ENCODE measurements at places on chromosomes 2 and 18. TPM values are rescaled to one million over a fixed set of nuclear protein-coding genes. Genes with fewer than 3 reads are reported as not detected.

DNA sequence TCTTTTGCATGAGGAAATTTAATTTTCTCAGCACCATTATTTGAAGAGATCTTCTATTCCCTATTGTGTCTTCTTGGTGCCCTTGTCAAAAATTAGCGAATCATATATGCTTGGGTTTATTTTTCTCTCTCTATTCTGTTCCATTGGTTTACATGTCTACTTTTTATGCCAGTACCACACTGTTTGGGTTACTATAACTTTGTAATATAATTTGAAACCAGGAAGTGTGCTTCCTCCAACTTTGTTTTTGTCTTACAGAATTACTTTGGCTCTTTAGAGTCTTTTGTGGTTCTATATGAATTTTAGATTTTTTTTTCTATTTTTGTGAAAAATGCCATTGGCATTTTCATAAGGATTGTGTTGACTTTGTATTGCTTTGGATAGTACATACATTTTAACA lies 17.6 kb downstream of the ALMS1 start:
- H3K27ac ChIP-seq, result no peak overlapping the region
- H3K4me3 ChIP-seq, result no peak overlapping the region
- no peaks in the 10 kb centered on the region for H3K4me1 ChIP-seq
- DNase-seq, result no peak

- H3K4me3 ChIP-seq, result no peak overlapping the region
- no peak for DNase-seq
- H3K4me1 ChIP-seq, result no peaks in the 10 kb centered on the region
Observed at GRCh38 chr18:4986066-4986465, 211.0 kb downstream of the AKAIN1 start.

GRCh38 chr2:236809716-236810115 lies 240.1 kb downstream of the ACKR3 start:
- no peak overlapping the region for H3K4me3 ChIP-seq
- DNase-seq, result no peak

- no peaks in the 10 kb centered on the region for H3K27me3 ChIP-seq
- peaks cover 5% of the 10 kb centered on the region for H3K4me1 ChIP-seq
- no peak for DNase-seq
- no peak overlapping the region for H3K4me3 ChIP-seq
- H3K27ac ChIP-seq, result no peak overlapping the region
Observed at GRCh38 chr2:177767768-177768167, 304.8 kb downstream of the PDE11A start.

DNA sequence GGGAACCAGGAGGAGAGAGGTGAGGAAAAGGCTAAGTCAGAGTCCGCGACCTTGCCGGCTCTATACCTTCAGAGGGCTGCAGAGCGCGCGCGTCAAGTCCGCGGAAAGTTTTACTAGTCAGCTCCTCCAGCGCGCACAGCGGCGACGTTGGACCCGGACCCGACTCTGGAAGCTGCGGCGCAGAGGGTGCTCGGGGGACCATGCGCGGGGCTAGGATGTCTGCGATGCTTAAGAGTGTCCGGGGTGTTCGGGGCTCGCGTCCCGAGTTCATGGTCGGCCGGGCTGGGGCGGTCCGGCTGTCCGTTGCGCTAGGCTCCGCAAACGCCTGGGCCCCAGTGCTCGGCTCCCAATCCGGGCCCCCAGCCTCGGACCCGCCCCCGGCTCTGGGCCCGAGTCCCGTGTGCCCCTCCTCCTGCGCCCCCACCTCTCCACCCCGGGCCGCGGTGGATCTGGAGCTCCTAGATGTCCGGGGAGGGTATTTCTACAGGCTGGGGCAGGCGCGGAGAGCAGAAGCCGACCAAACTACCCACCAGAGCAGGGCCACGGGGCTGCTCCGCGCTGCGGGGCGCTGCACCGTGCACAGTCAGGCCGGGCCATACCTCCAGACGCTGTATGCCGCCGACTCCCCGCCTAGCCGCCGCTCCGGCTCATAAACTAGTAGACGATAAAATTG lies at the start of gene LBX2:
TSS of gene LBX2 (minus strand) at position 337 of the 673 bp plus-strand sequence. CDS start at position 271, 66 bp downstream.
- H3K36me3 ChIP-seq, result no peaks in the 10 kb centered on the region
- no peak within 1 kb of the TSS for H3K4me3 ChIP-seq
- peaks cover 20% of the 10 kb centered on the region for H3K4me1 ChIP-seq
- H3K27me3 ChIP-seq, result peaks cover 83% of the 10 kb centered on the region
- H3K27ac ChIP-seq, result no peak within 1 kb of the TSS

GRCh38 chr2:29323961-29324360 lies 208.7 kb downstream of the CLIP4 start:
- no peak overlapping the region for H3K4me3 ChIP-seq
- DNase-seq, result no peak
- H3K27ac ChIP-seq, result no peak overlapping the region
- H3K27me3 ChIP-seq, result peaks cover 15% of the 10 kb centered on the region
- no peaks in the 10 kb centered on the region for H3K36me3 ChIP-seq

- H3K4me3 ChIP-seq, result no peak overlapping the region
- H3K27me3 ChIP-seq, result no peaks in the 10 kb centered on the region
- peaks cover 7% of the 10 kb centered on the region for H3K36me3 ChIP-seq
- H3K27ac ChIP-seq, result no peak overlapping the region
- DNase-seq, result no peak
Observed at GRCh38 chr2:99987160-99987559, 155.2 kb downstream of the AFF3 start.

DNA sequence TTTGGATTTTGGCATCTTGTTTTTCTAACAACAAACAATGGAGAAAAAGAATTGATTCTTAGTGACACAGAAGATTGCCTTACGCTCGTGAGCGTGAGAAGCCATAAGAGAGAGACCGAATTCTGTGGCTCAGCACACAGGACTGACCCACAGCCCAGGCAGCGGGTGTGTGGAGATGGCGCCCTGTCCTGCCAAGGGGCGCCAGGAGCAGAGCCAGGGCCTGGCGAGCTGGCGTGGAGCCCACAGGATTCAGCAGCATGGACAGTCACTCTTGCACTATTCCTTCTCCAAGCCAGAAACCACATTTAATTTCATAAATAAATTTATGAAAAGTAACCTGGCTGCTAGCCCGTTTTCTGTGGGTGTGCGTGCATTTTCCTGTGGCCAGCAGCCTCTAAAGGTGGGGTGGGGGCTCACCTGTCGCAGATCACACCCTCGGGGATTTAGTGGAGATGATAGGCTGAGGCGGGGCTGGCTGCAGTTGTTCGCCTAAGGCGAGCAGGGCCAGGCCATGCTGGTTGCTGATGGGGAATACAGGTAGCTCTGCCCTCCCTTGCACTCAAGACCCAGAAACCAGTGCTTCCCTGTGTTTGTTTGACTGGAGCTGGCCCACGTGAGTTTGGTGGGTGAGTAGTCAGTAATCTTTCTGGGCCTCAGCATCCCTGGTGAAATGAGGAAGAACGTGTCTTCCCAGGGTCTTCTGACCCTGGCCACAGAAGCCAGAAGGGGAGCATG lies 46.2 kb downstream of the FAM168B start:
- H3K27ac ChIP-seq, result no peak overlapping the region
- no peaks in the 10 kb centered on the region for H3K27me3 ChIP-seq
- peaks cover 48% of the 10 kb centered on the region for H3K36me3 ChIP-seq
- H3K4me3 ChIP-seq, result no peak overlapping the region

DNA sequence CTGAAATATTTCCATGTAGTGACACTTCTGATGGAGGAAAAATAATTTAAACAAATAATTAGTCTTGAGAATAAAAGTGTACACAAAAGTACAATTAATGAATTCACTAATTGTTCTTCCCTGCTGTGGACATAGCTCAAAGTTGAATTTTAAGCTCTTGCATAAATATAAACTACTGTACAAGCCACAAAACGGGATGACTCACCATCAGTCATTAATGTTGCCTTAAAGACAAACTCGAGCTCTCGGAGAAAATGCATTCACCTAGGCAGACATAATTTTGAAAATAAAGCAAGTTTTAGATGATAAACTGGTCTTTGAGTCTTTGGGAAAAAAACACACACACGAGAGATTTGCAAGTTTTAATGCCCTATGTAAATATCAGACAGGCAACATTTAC lies 436.4 kb downstream of the ZNF521 start:
- no peaks in the 10 kb centered on the region for H3K27me3 ChIP-seq
- no peaks in the 10 kb centered on the region for H3K4me1 ChIP-seq
- no peak for DNase-seq
- no peak overlapping the region for H3K4me3 ChIP-seq
- no peaks in the 10 kb centered on the region for H3K36me3 ChIP-seq

DNA sequence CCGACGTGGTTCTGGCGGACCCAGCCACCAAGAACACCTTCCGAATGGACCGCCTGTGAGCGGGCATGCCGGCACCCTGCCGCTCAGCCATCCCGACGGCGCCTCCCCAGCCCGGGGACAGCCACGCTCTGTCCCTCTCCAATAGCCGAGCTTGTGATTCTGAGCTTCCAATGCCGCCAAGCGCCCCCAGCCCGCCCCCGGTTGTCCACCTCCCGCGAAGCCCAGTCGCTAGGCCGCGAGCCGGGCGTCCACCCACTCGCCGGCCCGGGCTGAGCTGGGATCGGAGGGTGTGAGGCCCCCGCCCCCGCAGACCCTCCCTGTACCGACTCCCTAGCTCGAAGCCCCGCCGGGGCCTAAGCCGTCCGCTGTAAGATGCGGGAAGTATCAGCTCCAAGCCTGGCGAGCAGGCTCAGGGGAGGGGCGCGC lies 1195.1 kb upstream of the CHAC2 start:
- no peaks in the 10 kb centered on the region for H3K4me1 ChIP-seq
- no peak overlapping the region for H3K4me3 ChIP-seq
- no peaks in the 10 kb centered on the region for H3K27me3 ChIP-seq
- no peak for DNase-seq
- no peak overlapping the region for H3K27ac ChIP-seq

- no peak overlapping the region for H3K27ac ChIP-seq
- H3K4me1 ChIP-seq, result no peaks in the 10 kb centered on the region
- no peaks in the 10 kb centered on the region for H3K36me3 ChIP-seq
- no peaks in the 10 kb centered on the region for H3K27me3 ChIP-seq
- H3K4me3 ChIP-seq, result no peak overlapping the region
Observed at GRCh38 chr2:6948677-6949351, 31.6 kb downstream of the RNF144A start.

DNA sequence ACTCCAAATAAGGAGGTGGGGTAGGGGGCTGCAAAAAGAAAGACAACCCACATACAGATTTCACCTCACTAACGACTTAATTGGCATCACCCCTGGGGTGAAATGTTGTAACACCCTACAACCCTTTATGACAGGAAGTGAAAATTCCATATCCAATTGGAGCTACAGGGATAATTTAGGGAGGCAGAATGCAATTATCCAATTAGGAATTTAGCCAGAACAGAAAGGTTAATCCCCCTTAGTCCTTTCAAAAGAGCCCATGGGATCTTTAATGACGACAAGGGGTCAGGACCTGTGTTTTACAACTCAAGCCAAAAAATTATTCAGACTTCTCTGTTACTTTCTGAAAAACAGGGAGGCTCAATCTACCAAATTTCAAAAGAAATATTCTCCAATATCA lies 1027.1 kb downstream of the TMEM182 start:
- no peaks in the 10 kb centered on the region for H3K27me3 ChIP-seq
- H3K36me3 ChIP-seq, result no peaks in the 10 kb centered on the region
- H3K4me1 ChIP-seq, result no peaks in the 10 kb centered on the region
- H3K27ac ChIP-seq, result no peak overlapping the region

- no peaks in the 10 kb centered on the region for H3K27me3 ChIP-seq
- H3K4me1 ChIP-seq, result peaks cover 3% of the 10 kb centered on the region
- no peaks in the 10 kb centered on the region for H3K36me3 ChIP-seq
- H3K27ac ChIP-seq, result no peak overlapping the region
- DNase-seq, result peak; percentile 7
Observed at GRCh38 chr2:225464346-225465025, 65.0 kb downstream of the NYAP2 start.

GRCh38 chr2:183998041-183998796 lies 600.1 kb upstream of the ZNF804A start:
- H3K27ac ChIP-seq, result no peak overlapping the region
- no peaks in the 10 kb centered on the region for H3K4me1 ChIP-seq
- H3K27me3 ChIP-seq, result no peaks in the 10 kb centered on the region
- no peak overlapping the region for H3K4me3 ChIP-seq

DNA sequence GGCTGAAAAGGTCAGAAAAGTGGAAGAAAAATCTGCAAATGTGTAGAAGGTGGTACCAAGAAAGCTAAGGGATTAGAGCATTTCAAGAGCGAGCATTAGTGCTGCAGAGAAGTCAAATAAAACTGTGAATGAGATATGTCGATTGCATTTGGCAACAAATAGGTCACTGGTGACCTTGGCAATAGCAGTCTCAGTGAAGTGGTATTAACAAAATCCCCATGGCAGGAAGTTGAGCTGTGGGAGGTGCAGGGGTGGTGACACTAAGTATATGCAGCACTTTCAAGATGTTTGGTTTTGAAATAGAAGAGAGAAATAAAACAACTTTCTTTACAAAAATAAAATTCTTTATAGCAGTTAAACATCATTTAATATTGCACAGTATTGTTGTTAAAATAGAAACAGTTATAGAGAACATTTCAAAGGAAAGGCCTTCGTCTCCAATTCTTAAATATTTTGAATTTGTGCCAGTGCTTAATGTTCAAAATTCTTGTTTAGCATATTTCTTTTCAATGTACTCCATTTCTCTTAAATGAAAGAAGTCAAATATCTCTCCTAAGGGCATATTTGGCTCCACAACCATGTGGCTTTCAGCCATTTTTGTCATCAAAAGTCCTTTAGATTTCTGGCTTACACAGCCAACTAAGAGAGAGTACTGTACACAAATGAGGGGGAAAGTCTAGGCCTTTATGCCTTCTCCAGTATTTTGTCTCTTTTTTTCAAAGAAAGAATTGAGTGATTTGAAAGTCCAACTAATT lies 443.0 kb upstream of the MMADHC start:
- no peak overlapping the region for H3K4me3 ChIP-seq
- H3K27me3 ChIP-seq, result no peaks in the 10 kb centered on the region
- no peaks in the 10 kb centered on the region for H3K4me1 ChIP-seq
- no peaks in the 10 kb centered on the region for H3K36me3 ChIP-seq

DNA sequence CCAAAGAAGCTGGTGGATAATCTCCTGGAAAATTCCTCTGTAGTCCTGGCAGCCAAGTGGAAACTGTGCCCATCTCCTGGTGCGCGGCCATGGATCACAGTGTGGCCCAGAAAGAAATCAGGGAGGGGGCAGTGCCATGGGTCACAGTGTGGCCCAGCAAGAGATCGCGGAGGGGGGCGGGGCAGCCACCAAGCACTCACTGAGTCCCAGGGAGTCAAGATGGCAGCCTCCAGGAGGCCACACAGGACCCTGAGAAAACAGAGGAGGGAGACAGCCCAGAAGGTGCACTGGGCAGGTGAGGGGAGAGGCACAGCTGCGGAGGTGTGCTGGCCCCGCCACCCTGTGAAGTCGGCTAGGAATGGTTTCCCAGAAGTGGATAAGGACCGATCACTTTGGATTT lies 8.1 kb upstream of the ATP6V1B1 start:
- peaks cover 2% of the 10 kb centered on the region for H3K27me3 ChIP-seq
- H3K4me3 ChIP-seq, result no peak overlapping the region
- no peaks in the 10 kb centered on the region for H3K36me3 ChIP-seq
- H3K27ac ChIP-seq, result no peak overlapping the region
- H3K4me1 ChIP-seq, result no peaks in the 10 kb centered on the region
- DNase-seq, result no peak

GRCh38 chr2:185738679-185739472 lies at the start of gene FSIP2:
TSS of gene FSIP2 (plus strand) at chr2:185738804. CDS start at chr2:185738895, 91 bp downstream.
- no peak within 1 kb of the TSS for H3K4me3 ChIP-seq
- H3K27me3 ChIP-seq, result no peaks in the 10 kb centered on the region
- no peaks in the 10 kb centered on the region for H3K4me1 ChIP-seq
- no peak within 1 kb of the TSS for H3K27ac ChIP-seq
- no peak for DNase-seq

CXCR1 gene
- total RNA-seq, result 0.24 TPM

MRPL44 gene
- 29.7 TPM for total RNA-seq

PUM2 gene
- 40.2 TPM for total RNA-seq

FEV gene
- total RNA-seq, result not detected

NOP58 gene
- 94.9 TPM for total RNA-seq

EFEMP1 gene
- 4.0 TPM for total RNA-seq

FBXO41 gene
- total RNA-seq, result 2.8 TPM

KATNAL2 gene
- 2.2 TPM for total RNA-seq

OR6B2 gene
- not detected for total RNA-seq

STAT1 gene
- total RNA-seq, result 201 TPM

STK36 gene
- total RNA-seq, result 6.0 TPM

CNGA3 gene
- total RNA-seq, result 0.09 TPM

CNDP1 gene
- 0.09 TPM for total RNA-seq

DNAH6 gene
- total RNA-seq, result 0.66 TPM

Data from thymus (tissue), 14 donors.